Activated T-cell treated with anti-CD3 and anti-CD28 coated beads, Interleukin-2, amount 50 U/mL, for 48 hours (primary cell): ENCODE measurements at places on chromosomes 5 and 9.

DNA sequence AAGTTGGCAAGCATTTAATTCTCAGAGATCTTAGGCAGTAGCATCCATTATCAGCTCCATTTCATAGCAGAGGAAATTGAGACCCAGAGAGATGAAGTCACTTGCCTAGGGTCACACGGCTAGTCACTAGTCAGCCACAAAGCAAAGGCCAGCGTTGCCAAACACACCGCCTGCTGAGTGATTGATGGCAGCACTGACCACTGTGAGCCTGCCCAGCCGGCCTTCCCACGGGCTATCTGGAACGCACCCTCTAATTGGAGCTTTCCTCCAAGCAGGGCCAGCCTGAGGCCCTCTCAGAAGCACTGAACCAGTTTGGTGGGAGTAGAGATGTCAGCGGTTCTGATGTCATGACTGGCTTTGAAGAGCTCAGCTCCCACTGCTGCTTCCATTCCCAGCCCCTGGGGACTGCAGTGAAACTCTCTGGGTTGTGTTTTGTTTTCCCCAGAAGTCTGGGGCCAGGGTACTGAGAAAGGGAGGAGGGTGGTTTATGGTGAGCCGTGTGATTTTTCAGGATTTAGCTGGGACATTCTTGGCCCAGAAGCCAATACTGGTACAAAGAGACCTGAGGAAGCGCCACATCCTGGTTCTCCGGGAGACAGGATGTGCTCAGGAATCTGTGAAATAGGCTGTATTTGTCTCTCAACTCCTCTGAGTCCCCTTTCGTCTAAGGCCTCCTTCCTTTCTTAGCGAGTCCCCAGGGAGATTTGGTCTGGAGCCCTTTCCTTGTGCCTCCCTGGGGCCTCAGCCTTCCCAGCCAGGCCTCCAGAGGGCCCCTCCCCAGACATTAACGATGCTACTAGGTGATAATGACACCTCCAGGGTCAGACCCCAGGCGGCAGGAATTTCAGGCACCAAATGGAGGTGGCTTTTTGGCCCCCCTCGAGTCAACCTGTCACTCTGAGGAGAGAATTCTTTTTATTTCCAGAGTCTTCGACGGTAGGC lies 44.5 kb downstream of the SPRY4 start:
- no peak for DNase-seq

- no peak for DNase-seq
These were observed 747 bp upstream of the UNC5A start for GRCh38 chr5:176809544-176810080.

DNA sequence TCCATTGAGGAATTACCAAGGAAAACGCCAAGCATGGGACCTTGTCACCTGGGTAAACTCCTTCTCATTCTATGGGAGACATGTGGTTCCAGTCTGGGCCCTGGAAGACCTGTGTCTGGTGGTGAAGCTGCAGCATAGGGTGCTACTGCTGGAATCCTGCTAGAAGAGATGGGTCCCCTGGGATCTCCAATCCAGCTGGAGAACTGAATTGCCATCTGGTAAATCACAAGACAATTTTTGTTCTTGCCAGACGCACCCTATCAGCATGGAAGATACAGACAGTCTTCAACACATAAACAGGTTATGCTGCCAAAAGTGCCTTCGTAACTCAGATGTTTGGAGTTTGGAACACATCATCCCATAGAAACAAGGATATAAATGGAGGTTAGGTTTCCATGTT lies 424.0 kb upstream of the BRINP1 start:
- DNase-seq: no peak

- no peak for DNase-seq
These were observed 521.0 kb upstream of the CHD1 start for GRCh38 chr5:99449786-99450185.

- DNase-seq: peak; percentile 94
These were observed at the start of gene OXCT1 for GRCh38 chr5:41869724-41870626. Gene OXCT1, minus strand, starts transcription at chr5:41870425. Its CDS starts 67 bp downstream, at chr5:41870358.

DNA sequence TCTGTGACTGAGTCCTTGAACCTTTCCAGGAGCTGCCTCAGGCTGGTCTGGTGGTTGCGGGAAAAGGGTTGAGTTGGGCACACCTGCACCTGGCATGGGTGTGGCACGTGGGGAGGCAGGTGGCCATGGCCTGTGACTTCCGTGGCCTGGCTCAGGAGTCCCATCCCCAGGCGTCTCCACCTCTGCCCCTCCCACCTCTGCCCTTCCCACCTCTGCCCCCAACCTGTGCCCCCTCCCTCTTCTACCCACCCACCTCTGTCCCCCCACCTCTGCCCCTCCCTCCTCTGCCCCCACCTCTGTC lies 1.9 kb upstream of the QRFP start:
- no peak for DNase-seq

DNA sequence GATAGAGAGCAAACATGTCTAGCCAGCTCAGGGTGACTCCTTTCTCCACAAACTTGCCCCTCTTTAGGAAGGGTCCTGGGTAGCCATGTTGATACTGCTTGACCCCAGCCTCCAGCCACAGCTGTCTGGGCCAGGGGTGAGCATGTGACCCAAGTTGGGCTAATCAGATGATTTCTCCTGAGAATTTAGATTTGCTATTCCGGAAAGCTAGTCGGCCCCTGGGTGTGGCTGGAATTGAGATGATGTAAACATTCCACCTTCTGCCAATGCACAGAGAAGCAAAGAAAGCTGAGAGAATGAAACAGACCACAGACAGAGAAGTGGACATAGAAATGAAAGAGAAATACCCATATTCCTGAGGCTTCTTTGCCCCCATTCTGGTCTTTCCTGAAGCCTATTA lies 17.8 kb upstream of the B4GALT1 start:
- DNase-seq: no peak
